ENCODE measurements at places on chromosomes 7 and 10.

DNA sequence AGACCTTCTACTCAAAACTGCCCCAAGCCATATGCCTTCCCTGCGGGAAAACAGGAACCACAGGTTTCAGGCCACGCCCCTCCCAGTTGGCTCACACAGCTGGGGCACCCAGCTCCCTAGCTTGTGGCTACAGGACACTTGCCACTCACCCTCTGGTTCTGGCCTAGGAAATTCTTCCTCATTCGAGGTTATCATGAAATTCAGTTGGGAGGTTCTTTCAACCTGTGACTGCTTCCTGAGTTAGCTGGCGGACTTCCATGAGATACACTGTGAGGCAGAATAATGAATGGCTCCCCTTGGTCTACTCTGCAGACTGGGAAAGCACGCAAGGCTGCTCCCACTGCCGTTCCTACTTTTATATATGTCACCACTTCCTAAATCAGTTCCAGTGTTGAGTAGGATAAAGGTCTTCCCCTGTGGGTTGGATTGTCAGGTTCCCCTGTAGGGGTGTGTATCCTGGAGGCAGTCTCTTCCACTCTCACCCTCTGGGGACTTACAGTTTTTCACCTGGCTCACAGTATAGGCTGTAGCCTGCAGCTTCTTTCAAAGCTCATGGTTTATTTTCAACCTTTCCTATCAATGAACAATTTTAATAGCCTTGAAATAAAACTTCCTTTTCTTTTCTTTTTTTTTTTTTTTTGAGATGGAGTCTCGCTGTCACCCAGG lies 37.0 kb downstream of the GPR22 start:
- peak; percentile 62 for DNase-seq

DNA sequence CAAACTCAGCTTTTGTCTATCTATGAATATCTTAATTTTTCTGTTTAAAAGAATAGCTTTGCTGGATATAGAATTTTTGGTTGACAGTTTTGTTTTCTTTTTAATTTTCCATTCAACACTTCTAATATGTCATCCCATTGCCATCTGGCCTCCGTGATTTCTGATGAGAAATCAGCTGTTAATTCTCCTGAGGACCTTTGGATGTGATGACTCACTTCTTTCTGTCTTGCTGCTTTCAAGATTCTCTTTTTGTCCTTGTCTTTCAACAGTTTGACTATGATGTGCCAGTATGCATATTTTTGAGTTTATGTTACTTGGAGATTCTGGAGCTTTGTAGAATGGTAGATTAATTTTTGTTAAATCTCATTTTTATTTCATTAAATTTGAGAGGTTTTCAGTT lies 38.4 kb downstream of the ZNF518A start:
- DNase-seq = peak; percentile 13

DNA sequence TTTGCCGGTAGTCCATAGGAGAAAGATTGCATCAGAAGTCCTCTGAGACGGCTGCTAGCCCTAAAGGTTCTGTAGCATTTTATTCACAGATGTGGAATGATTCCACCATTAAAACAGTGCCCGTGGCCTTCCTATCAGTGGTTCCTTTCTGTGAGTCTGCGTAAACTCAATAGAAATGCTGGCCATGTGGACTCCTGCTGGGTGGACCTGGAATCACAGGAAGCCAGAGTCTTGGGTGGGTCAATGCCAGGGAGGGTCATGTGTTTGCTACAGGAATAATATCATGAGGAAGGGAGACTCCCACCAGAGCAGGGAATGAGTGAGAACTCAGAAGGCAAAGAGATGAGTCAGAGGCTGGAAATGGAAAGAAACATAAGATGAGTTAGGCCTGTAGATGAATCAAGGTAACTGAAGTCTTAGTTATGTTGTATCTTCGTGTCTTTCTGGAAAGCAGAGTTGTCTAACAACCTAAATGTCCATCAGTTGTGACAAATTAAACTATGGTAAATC lies 410.4 kb upstream of the AUTS2 start:
- DNase-seq = no peak

DNA sequence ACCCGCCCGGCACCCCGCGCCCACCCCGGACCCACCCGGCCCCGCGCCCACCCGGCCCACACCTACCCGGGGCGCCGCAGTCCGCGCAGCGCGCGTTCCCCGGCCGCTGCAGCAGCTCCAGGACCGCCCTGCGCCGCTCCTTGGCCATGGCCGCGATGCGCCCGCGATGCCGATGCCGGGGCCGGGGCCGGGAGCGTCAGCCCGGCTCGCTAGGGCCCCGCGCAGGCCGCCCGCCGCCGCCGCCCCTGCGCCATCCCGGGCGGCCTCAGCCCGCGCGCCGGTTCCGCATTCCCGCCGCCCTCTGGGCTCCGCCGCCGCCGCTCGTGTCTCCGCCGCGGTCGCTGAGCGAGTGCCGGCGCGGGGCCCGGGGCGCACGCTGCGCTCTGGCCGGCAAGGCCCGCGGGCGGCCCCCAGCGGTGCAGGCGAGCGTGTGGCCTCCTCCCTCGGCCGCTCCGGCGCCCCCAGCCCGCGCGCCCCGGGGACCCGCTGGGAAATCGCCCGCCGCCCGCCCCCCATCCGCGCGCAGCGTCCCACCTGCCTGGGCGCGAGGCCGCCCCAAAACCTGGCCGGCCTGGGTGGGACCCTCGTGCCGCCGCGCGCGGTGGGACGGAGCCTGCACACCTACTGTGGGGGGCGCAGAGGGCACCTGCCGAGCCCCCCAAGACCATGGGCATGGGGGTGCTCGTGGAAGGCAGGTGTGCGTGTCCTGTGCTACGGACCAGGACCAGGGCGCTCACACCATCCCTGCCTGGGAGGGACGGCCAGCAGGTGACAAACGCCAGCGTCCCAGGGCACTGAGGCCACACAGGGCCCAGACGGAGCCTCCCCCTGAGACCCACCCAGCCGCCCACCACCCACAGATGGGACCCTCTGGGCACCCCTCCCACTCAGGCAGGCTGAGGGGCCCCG lies at the start of gene ADAP1:
Gene ADAP1 (minus strand): TSS at position 351 of the 909 bp plus-strand sequence. CDS start 203 bp downstream, at position 148.
- DNase-seq = peak; percentile 85

- DNase-seq = no peak
Observed at GRCh38 chr7:123004931-123005330, 9.4 kb upstream of the TAS2R16 start.

DNA sequence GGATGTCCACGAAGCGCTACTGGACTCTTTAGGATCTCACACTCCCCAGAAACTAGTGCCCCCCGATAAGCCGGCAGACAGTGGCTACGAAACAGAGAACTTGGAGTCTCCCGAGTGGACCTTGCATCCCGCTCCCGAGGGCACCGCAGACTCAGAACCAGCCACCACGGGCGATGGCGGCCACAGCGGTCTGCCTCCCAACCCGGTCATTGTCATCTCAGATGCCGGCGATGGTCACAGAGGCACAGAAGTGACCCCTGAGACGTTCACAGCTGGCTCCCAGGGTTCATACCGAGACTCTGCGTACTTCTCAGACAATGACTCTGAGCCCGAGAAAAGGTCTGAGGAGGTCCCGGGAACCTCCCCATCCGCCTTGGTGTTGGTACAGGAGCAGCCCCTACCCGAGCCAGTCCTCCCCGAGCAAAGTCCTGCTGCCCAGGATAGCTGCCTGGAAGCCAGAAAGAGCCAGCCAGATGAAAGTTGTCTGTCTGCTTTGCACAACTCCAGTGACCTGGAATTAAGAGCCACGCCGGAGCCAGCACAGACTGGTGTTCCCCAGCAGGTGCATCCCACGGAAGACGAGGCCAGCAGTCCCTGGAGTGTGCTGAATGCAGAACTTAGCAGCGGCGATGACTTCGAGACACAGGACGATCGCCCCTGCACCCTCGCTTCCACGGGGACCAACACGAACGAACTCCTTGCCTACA lies 17.6 kb upstream of the BHLHA15 start:
- no peak for DNase-seq

GRCh38 chr10:11235771-11236170 lies 218.1 kb downstream of the CELF2 start:
- no peak for DNase-seq

GRCh38 chr10:88676283-88677060 lies 12.2 kb downstream of the LIPF start:
- no peak for DNase-seq

Measured in NB4 (cell line).